Epithelial cell of esophagus (primary cell): ENCODE measurements at places on chromosomes 4 and X.

- no peak for DNase-seq
These were observed 99.7 kb upstream of the DDIT4L start for GRCh38 chr4:100289946-100290345.

- peak; percentile 29 for DNase-seq
These were observed 336.9 kb upstream of the NR3C2 start for GRCh38 chr4:148778980-148779675.

GRCh38 chrX:153628129-153628528 is 18.9 kb upstream of the DUSP9 start:
- no peak for DNase-seq

DNA sequence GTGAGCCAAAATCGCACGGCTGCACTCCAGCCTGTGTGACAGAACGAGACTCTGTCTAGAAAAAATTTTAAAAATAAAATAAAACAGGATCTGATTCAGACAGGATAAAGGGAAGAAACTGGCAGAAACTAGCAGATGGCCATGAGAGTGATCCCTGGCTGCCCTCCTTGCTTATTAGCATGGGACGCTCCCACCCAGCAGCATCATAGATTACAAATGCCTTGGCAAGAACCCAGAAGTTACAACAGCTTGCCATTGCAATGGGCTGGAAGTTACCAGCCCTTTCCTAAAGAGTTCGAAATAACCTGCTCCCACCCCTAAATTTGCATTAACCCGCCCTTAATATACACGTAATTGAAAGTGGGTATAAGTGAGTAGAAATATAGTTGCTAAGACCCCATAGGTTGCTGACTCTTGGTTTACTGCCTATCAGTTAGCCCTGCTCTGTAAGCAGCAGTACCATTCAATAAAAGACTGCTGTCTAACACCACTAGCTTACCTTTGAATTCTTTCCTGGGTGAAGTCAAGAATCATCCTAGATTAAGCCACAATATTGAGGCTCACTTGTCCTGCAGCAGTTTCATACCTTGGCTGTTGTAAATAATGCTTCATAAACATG is 9.1 kb upstream of the XAGE2 start:
- DNase-seq = no peak

- no peak for DNase-seq
These were observed 11.2 kb downstream of the LRPAP1 start for GRCh38 chr4:3520796-3521600.

DNA sequence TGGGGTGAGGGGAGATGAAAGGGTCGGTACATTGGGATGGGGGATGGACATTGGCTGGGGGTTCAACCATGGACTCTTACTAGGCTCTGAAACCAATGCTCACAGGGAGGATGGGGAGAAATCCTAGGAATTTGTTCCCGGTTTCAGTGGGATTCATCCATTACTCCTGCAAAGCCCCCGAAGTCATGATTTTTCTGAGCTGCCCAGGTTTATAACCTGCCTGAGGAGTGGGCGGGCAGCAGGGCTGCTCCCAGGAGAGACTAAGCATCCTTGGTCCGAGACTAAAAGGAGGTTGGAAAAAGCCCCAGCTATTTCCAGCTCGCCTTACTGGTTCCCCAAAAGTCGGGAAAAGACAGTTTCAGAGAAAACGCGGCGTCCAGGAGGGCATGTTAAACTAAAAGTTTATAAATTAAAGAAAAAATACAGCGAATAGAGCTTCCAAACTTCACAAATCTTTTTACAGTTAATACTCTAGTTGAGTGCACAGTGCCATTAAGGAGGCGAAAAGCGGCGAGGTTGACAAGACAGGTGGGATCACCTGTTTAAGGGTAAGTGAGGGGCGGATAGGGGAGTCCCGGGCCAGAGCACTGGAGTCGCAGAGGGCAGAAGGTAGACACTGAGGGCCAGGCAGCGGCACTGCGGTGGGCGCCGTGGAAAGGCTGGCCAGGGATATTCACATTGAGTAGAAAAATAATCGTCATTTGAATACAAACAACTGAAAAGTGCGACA is 3.7 kb downstream of the NKX3-2 start:
- DNase-seq = no peak

- peak; percentile 35 for DNase-seq
These were observed 478.9 kb downstream of the KCNIP4 start for GRCh38 chr4:21469438-21470300.

GRCh38 chrX:78748846-78749245 is 1.3 kb downstream of the LPAR4 start:
- DNase-seq = no peak

DNA sequence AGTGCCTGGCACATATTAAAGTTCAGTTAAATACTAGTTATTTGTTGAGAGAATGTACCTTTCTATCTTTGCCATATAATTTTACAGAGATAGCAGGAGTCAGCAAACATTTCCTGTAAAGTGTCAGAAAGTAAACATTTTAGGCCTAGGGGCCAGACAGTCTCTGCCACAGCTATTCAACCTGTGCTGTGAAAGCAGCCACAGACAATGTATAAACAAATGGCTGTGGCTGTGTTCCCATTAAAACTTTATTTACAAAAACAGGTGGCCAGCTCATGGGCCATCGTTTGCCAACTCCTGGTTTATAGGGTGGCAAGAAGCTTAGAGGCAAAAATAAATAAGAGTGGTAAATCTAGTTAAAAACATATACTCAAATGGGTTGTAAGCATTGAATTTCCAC is 34.0 kb upstream of the BRS3 start:
- no peak for DNase-seq

GRCh38 chrX:107716816-107717700 is 58.5 kb downstream of the TSC22D3 start:
- peak; percentile 58 for DNase-seq

GRCh38 chr4:153887217-153887616 is 98.3 kb upstream of the SFRP2 start:
- DNase-seq = no peak

DNA sequence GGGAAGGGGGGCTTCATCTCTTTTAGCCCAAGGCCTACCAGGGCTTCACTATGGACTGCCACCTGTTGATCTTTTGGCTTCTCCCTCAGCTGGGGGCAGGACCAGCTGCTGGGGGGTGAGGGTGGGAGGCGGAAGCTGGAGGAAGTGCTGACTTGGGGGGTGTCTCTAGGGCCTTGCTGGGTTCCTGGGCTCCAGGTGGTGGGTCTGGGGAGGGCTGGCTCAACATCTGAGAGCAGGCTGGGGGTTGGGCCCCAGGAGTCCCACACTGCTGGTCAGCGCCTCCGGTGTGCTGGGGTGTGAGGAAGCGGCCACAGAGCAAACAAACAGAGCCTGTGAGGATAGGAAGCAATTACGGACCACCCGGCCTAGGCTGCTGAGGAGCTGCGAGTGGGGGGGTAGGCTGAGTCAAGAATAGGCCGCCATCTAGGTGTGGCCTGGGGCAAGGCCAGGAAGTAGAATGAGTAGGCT is 85.7 kb downstream of the EFNB1 start:
- DNase-seq = no peak

DNA sequence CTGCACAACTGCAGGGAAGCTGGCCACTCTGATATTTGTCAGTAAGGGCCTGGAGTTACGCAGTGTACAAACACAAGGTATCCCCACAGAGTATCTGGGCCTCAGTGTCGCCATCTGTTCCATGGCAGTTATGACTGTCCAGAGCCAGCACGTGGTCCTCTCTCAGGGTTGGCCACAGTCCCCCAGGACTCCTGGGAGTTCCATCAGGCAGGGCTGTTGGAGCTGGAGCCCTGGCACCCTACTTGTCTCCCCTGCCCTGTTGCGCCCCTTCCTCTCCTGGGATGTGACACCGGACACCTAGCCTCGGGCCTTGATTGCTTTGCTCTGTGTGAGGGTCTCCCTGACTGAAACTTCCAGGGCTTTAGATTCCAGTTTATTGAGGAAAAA is 8.4 kb downstream of the HTRA3 start:
- DNase-seq = no peak

- peak; percentile 24 for DNase-seq
These were observed 3.0 kb downstream of the ANK2 start for GRCh38 chr4:113052379-113052951.
